ENCODE measurements at places on chromosomes 1 and 21.

DNA sequence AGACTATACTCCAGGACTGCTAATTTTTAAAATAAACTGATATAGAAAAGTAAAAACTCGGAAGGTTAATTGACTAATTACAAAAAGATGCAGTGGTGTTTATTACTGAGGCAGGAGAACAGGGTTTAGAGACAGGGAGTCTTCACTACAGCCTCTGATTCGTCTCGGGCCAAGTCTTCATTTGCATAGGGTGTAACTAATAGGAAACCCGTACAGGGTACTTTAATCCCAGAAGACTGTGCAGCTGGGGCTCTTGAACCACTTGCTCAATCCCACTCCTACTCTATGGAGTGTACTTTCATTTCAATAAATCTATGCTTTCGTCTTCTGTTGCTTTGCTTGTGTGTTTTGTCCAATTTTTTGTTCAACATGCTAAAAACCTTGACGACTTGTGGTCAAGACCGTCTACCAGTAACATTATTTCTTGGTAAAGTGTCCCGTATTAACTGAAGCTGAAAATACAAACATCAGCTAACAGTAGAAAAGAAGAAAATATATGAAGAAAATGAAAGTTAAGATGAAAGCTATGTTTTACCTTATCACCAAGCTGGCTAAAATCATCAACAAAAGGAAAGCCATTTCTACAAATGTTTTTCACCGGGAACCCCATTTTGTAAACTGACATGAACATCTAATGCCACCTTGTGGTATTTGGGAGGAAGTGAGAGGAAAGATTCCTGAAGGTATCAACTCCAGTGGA, 8.0 kb downstream of the SDHB start:
- DNase-seq = no peak

DNA sequence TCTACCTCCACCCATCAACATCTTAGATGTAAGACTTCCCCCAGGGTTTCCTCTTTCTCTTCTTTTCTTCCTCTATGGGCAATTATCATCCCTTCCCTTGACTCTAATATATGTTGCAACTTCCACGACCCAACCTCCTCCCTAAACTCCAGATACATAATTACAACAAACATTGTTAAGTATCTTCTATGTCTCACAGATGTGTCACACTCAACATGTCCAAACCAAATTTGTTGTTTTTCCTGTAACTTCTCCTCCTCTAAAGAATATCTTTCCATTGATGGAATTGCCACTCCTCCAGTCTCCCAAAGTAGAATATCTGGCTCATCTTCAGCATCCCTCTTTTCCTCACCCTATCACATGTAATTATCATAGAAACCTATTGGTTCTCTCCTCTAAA, 314.2 kb downstream of the RWDD3 start:
- no peak for DNase-seq

GRCh38 chr1:39116860-39117728, 87.4 kb upstream of the MACF1 start:
- DNase-seq = no peak

- no peak for DNase-seq
Measured at GRCh38 chr1:153386500-153386901, 4.4 kb downstream of the S100A8 start.

- DNase-seq = no peak
Measured at GRCh38 chr1:55302972-55303371, 87.8 kb upstream of the USP24 start.

- DNase-seq = no peak
Measured at GRCh38 chr1:20740781-20741180, 8.3 kb upstream of the SH2D5 start.

Measured in stimulated activated CD4-positive, alpha-beta T cell treated with anti-CD3 and anti-CD28 coated beads, Interleukin-1b, Interleukin-23, amount 100 ng/mL, for 1 hour (primary cell).